Activated T-cell treated with anti-CD3 and anti-CD28 coated beads, Interleukin-2, amount 50 U/mL, for 72 hours (primary cell): ENCODE measurements at places on chromosomes 6 and 20.
A peak's percentile ranks its signal among the peaks of the same experiment; 100 is the strongest.

DNA sequence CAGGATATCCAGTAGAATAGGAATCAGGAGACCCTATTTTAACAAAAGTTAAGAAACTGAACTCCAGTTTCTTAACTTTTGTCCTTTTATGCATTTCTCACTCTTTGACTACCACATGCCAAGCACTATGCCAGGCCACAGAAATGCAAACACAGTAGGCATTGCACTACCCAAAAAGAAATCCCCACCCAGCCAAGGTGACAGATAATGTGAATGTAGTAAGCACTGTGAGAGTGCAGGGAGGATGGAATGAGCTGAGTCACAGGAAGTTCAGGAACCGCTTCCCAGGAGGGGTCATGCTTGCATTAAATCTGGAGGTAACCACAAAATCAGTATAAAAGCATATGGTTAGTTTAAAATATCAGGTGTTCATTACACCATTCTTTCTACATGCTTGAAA is 20.1 kb upstream of the FAM83C start:
- peak; percentile 54 for DNase-seq

GRCh38 chr20:36399147-36399968 is 93.2 kb downstream of the DLGAP4 start:
- DNase-seq = peak; percentile 67

DNA sequence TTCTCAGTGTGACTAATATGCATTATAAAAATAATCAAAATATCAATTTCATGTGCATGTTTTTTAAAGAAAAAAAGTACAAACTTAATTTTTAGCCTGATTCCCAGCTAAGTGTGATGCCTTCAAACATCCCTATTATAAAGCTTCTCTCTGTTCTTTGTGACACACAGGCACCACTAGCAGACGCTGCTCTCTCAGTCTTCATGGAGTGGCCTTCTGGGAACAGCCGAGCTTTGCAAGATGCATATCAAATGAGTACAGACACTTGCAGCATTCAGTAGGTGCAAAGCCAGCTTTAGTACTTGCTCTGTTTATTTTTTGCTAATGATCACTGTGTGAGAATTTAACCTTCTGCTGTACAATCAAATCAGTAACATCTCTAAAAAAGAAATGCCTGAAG is 340.0 kb downstream of the ADGRB3 start:
- no peak for DNase-seq

GRCh38 chr20:5719861-5720403 is 30.3 kb upstream of the SHLD1 start:
- DNase-seq = peak; percentile 18

- no peak for DNase-seq
Observed at GRCh38 chr6:121190122-121190521, 144.2 kb downstream of the TBC1D32 start.

DNA sequence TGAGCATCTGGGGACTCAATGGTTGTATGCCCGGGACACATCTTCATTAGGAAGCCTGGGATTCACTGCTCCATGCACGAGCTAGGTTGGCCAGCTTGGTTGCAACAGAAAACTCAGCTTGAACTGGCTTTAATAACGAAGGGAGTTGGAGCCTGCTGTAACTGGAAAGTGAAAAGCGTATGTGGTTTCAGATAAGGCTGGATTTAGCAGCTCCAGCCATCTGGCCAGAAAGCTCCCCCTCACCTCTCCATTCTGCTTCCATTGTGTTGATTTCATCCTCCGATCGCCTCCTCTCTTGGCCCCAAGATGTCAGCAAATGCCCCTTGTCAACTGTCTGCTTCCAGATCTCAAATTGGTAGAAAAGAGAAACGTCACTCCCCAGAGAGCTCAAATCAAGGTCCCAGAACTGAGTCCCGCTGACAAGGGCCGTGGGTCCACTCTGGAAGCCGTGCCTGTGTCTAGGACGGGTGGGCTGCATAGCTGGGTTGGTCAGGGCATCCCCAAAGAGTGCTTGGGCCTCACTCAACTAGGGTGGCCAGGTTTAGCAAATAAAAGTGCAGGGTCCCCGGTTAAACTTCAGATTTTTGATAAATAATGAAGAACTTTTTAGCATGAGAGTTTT is 117.0 kb upstream of the PMEPA1 start:
- DNase-seq = no peak
